Natural killer cell (primary cell): ENCODE measurements at places on chromosomes 6 and 20. TPM values are rescaled to one million over a fixed set of nuclear protein-coding genes. Genes with fewer than 3 reads are reported as not detected.

GRCh38 chr6:49676671-49677281, 36.6 kb downstream of the CRISP2 start:
- no peak for DNase-seq

Gene C20orf141
- not detected for total RNA-seq

Gene TLDC2
- total RNA-seq: 1.4 TPM

DNA sequence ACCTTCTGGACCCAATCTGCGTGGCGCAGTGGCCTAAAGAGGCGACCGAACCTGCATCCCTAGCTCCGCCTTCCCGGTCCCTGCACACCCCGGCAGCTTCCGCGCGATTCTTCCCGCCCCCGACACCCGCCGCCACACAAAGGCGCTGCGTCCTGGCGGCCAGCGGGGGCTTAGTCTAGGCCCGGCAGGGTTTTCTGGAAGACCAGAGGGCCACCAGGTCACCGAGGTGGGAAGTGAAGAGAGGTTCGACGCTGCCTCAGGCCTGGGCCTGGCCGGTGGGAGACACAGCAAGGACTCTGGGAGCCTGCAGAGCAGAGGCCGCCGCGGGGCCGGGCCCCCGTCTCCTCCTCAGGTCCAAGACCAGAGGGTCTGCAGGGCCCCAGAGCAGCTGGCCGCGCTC, 154.9 kb downstream of the OR2B2 start:
- peak; percentile 33 for DNase-seq

DNA sequence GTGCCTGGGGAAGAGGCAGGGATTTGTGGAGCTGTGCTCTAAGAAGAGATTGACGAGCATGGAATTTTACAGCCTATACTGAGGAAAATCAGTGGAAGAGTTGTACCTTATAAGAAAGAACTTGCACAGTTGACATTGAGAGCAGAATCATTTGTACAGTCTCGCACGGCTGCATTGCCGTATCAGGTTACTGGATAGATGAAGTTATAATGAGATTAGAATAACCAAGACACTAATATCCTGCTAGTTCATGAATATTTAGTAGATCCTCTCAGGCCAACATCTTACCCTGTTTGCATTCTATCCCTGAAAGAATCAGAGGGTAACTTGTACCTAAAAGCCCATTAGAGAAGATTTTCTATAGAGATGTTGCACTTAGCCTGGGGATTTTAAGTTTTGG, 447.1 kb downstream of the PREX1 start:
- DNase-seq: no peak

GRCh38 chr6:25288518-25288917, 9.3 kb downstream of the CARMIL1 start:
- DNase-seq: no peak

DNA sequence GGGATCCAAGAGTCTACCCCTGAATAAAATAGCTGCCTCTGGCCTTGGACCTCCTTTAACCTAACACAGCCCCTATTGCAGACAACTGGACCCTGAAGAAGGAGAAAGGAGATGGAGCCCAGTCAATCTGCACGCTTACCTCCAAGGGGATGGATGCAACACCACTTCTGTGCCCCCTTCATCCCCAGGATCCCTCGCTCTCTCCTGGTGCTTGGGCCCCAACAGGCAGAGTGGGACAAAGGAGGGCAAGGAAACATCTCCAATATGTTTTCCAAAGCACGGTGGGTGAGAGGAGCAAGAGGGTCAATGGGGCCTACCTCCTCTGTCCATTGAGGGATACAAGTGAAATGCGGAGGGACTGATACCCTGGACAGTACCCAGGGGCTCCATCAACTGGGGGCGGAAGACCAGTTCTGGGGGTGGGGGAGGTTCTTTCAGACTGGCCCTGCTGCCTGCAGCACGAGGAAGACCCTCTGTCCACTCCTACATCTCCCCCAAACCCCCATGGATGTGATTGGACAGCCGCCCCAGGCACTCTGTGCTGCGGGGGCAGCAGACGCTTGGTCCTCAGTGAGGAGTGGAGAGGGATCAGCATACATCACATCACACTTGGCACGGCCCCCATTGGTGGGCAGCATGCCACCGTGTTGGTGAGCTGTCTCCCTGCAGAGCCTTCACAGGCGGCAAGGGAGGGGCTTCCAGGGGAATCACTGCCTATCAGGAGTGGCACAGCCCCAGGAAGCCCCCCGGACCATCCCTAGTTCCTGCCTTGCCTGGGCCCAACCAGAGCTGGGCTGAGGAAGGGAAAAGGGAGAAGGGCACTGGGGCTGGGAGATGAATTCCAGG, 70.6 kb downstream of the MRPL14 start:
- no peak for DNase-seq

Gene KIAA0408
- total RNA-seq: not detected
